Natural killer cell (primary cell): ENCODE measurements at places on chromosomes 13 and 19. TPM values are rescaled to one million over a fixed set of nuclear protein-coding genes. Genes with fewer than 3 reads are reported as not detected.

DNA sequence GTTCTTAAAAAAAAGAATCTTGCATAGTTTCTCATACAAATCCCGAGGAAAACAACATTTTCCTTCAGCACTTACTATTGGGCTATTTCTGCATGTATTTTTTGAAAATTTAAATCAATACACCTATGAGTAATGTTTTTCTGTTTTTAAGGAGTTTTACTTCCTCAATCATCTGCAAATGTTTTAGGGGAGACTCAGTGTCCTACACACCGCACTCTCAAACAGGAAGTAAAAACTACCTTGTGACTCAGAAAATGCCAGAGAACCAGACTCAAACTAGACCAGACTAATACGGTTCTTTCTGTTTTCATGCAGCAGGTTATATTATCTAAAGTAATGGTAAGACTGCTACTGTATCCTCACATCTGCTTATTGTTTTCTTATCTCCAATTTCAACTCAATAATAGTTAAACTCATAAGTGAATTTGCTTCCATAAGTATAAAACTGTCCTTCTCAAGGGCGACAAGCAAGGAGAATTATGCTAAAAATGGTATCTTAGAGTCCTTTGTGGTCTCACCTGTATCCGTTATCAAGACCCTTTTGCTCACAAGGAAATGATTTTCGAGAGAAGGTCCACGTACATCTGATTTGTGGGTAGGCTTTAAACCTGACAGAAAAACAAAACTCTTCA lies 52.5 kb downstream of the FLT3 start:
- DNase-seq: no peak
- no peak overlapping the region for H3K4me3 ChIP-seq
- H3K36me3 ChIP-seq: no peaks in the 10 kb centered on the region
- no peaks in the 10 kb centered on the region for H3K27me3 ChIP-seq

- H3K36me3 ChIP-seq: no peaks in the 10 kb centered on the region
- H3K27ac ChIP-seq: no peak overlapping the region
- DNase-seq: no peak
- H3K4me1 ChIP-seq: no peaks in the 10 kb centered on the region
- no peaks in the 10 kb centered on the region for H3K27me3 ChIP-seq
- no peak overlapping the region for H3K4me3 ChIP-seq
Observed at GRCh38 chr19:8163759-8164158, 14.4 kb upstream of the FBN3 start.

DNA sequence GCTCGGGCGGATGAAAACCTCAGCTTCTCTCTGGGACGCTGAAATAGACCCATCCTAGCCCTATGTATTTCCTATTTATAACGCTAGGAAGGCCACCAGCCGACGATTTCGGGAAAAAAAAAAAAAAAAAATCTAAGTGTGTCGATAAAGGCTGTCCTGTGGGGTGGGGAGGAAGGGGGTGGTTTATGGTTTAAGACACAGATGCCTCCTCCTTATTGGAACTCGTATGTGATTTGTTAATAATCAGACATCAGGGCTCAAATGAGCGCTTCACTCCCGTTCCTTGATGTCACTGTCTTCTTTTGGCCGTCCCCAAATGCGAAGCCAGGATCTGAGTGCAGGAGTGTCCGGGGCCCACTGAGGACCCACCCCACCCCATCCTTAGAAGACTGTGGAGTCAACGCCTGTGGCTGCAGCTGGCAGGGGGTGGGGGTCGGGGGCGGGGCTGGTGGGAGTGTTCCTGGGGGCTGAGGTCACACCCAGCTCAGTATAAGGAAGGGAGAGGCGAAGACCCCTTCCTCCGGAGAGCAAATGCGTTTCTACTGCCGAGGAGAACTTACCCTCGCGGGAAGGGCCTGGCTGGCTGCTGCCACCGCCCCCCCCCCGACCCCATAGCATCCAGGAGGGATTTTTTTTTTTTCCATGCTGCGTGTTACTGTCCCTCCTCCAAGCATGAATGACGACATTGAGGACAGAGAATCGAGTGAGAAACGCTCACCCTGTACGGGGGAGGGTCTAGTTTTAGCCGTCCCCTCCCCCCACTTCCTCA lies 971 bp downstream of the ATCAY start:
- peaks cover 36% of the 10 kb centered on the region for H3K27me3 ChIP-seq
- H3K4me3 ChIP-seq: no peak overlapping the region
- H3K36me3 ChIP-seq: no peaks in the 10 kb centered on the region
- peaks cover 14% of the 10 kb centered on the region for H3K4me1 ChIP-seq

GRCh38 chr13:22470075-22470474 lies 710.7 kb upstream of the SGCG start:
- no peak for DNase-seq
- no peak overlapping the region for H3K4me3 ChIP-seq
- no peaks in the 10 kb centered on the region for H3K36me3 ChIP-seq
- H3K27me3 ChIP-seq: no peaks in the 10 kb centered on the region
- no peaks in the 10 kb centered on the region for H3K4me1 ChIP-seq

- peaks cover 10% of the 10 kb centered on the region for H3K27me3 ChIP-seq
- H3K36me3 ChIP-seq: no peaks in the 10 kb centered on the region
- peak overlapping the region; percentile 93 for H3K27ac ChIP-seq
- no peak for DNase-seq
Observed at GRCh38 chr13:25300861-25301346, 521 bp upstream of the NUP58 start.

DNA sequence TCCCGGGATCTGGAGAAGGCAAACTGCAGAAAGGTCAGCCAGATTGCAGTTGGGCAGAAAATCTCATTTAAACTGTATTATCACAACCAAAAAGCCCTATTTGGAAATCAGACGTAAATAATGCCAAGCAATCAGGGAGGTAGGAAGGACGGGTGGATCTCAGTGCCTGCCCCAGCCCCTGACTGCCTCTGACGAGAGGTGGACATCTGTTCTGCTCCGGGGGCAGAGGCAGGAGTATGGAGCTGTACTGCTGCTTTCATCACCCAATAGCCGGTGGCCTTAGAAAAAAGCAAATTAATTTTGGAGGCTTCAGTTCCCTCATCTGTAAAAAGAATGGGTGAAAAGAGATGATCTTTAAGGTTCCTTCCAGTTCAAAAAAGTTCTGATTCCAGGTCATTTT lies 43.6 kb upstream of the WASF3 start:
- no peaks in the 10 kb centered on the region for H3K27me3 ChIP-seq
- H3K36me3 ChIP-seq: no peaks in the 10 kb centered on the region
- no peak for DNase-seq
- H3K4me1 ChIP-seq: no peaks in the 10 kb centered on the region
- no peak overlapping the region for H3K4me3 ChIP-seq

DNA sequence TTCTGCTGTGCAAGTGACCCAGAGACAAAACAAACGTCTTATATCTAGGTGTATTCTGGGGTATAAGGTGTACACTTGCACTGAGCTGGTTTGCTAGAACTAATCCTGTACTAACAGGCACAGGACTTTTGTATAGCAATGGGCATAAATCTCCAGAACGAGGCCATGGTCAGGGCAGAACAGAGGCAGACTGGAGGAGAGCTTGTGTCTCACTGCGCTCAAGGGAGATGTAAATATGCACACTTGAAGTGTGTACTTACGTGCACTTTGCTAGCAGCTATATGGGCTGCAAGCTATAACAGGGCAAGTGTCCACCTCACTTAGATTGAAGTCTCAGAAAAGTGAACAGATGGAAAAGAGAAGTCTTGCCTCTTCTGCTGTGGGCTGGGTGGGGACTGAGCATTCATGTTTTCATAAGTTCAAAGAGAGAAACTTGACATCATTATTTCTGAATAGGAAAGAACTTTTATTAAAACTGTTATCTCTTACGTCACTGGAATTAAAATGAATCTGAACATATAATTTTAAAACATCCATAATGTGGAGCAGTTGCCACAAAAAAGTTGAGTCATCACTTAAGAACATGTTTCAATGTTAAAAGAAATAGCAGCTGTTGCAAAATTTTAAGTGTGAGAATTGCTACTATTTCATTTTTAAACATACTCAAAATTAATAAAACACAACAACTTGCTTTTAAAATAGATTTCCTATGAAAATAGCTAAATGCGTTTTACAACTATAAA lies 888.3 kb downstream of the PCDH9 start:
- H3K27me3 ChIP-seq: no peaks in the 10 kb centered on the region
- no peak for DNase-seq
- H3K4me3 ChIP-seq: no peak overlapping the region
- no peaks in the 10 kb centered on the region for H3K36me3 ChIP-seq
- no peak overlapping the region for H3K27ac ChIP-seq

DNA sequence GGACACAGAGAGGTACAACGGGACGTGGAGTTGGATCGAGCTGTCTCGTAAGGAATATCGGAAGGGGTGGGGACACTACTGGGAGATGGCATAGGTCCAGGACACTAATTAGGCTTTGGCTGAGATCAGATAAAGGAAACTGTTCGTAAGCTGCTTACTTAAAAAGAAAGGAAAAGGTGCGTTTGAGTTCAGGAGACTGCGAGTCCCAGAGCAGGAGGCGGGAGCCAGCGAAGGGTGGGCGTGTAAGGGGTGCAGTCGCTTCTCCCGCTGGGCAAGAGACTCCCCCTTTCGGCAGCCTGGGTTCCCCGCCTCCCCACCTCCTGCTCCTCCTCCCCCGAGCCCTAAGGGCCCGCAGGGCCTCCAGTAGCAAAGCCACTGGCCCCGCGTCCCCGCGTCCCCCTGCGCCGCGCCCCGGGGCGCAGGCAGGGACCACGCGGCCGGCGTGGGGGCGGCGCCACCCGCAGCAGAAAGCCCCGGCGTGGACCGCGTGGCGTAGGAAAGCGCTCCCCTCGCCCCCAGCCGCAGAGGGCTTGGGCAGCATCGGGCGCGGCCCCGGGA lies 547 bp downstream of the ABCC4 start:
- no peaks in the 10 kb centered on the region for H3K36me3 ChIP-seq
- peak; percentile 60 for DNase-seq
- H3K27me3 ChIP-seq: no peaks in the 10 kb centered on the region
- H3K27ac ChIP-seq: no peak overlapping the region

GRCh38 chr13:98385606-98386005 lies 191.3 kb downstream of the STK24 start:
- no peak overlapping the region for H3K4me3 ChIP-seq
- no peaks in the 10 kb centered on the region for H3K36me3 ChIP-seq
- DNase-seq: no peak
- H3K27me3 ChIP-seq: no peaks in the 10 kb centered on the region
- no peak overlapping the region for H3K27ac ChIP-seq

- H3K36me3 ChIP-seq: no peaks in the 10 kb centered on the region
- no peak overlapping the region for H3K4me3 ChIP-seq
- peaks cover 9% of the 10 kb centered on the region for H3K27me3 ChIP-seq
- no peak overlapping the region for H3K27ac ChIP-seq
Observed at GRCh38 chr19:34487651-34488051, 6.1 kb downstream of the WTIP start.

DNA sequence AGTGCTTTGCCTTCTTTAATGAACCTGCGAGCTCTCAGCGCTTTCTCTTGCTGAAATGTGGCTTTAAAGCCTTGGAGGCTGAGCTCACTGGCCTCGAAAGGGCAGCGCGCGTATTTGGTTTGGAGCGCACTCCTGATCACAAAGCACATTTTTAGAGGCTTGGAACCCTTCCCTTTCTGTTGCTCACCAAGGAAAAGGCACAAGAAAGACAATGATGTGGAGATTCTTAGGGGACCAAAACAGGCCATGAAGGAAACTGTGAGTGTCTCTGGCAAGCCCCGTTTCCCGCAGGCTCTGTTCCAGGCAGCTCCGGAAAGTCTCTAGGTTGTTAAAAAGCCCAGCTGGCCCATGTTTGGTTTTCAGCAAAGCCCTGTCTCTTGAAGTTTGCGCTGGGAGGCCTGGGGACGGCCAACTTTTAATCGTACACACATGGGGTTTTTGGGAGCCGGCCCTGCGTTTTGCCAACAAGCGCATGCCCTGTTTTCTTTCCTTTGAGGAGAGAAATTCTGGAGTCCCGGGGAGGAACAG lies 9.4 kb upstream of the SPC24 start:
- H3K36me3 ChIP-seq: no peaks in the 10 kb centered on the region
- H3K4me3 ChIP-seq: no peak overlapping the region
- H3K4me1 ChIP-seq: no peaks in the 10 kb centered on the region

- H3K4me1 ChIP-seq: peaks cover 21% of the 10 kb centered on the region
- no peak overlapping the region for H3K4me3 ChIP-seq
- no peaks in the 10 kb centered on the region for H3K36me3 ChIP-seq
- no peak for DNase-seq
- H3K27ac ChIP-seq: no peak overlapping the region
Observed at GRCh38 chr19:5808120-5808816, 3.4 kb downstream of the NRTN start.

DNA sequence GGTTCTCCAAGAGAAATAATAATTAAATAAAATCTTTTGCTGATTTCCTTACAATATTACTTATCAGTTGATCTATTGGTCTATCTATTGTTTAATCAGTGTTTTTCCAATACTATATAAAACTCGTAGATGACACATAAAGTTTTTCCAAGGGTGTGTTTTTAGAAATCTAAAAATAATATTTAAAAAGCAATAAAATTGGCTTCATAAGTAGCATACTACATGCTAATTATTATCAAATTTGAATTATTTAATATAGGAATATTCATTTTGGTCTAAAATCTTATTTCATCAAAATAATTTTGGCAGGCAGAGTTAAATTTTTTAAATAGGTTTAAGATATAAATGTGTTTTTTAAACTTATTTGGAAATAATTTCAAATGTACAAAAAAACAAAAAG lies 49.4 kb upstream of the MIR17HG start:
- H3K36me3 ChIP-seq: no peaks in the 10 kb centered on the region

GRCh38 chr13:114204894-114205293 lies 25.8 kb downstream of the CFAP97D2 start:
- H3K36me3 ChIP-seq: no peaks in the 10 kb centered on the region
- H3K27ac ChIP-seq: no peak overlapping the region
- peaks cover 4% of the 10 kb centered on the region for H3K4me1 ChIP-seq
- no peak overlapping the region for H3K4me3 ChIP-seq

DNA sequence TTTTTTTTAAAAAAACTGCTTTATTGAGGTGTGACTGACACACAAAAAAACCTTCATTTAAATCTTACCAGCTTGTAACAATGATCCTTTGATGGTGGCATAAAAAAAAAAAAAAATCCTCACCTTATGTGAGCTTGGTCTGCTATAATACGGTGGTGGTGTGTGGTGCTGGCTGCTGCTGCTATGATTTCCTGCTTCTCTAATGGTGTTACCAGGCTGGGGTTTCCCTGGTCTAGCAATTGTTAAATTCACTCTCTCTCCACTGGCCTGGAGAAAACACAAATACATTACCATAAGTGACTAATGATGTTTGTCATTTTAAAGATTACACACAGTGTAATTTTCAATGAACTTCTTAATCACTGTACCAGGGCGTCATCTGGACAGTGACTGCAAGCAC lies 60.6 kb downstream of the LNX2 start:
- peak; percentile 40 for DNase-seq
- no peak overlapping the region for H3K27ac ChIP-seq
- H3K27me3 ChIP-seq: no peaks in the 10 kb centered on the region
- H3K4me1 ChIP-seq: peaks cover 4% of the 10 kb centered on the region
- H3K4me3 ChIP-seq: no peak overlapping the region

Gene TRAPPC2B
- total RNA-seq: 15.6 TPM

Gene C13orf42
- not detected for total RNA-seq

Gene AMER2
- total RNA-seq: not detected

Gene GPATCH1
- total RNA-seq: 12.7 TPM

Gene TSHZ3
- 8.1 TPM for total RNA-seq

Gene GNA15
- 8.4 TPM for total RNA-seq

Gene COMP
- not detected for total RNA-seq

Gene ZNF667
- total RNA-seq: 0.63 TPM

Gene LILRA1
- 13.0 TPM for total RNA-seq

Gene BEST2
- not detected for total RNA-seq
